Naive thymus-derived CD4-positive, alpha-beta T cell (primary cell): ENCODE measurements at places on chromosomes 13 and 19.

DNA sequence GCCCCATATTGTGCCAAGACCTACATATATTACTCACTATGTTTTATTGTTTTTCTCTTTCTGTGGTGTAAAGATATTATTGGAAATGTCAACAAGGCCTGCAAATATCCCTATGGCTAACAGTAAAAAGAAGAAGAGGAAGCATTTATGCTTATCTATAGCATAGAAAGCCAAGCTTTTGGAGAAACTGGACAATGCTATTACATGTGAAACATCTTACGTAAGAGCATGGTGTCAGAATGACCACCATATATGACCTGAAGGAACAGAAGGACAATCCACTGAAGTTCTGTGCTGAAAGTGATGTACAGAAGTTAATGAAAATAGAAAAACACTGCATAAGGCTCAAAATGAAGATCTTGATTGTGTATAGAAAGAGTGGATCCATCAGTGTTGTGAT is 145.2 kb downstream of the KCTD12 start:
- DNase-seq, result no peak

DNA sequence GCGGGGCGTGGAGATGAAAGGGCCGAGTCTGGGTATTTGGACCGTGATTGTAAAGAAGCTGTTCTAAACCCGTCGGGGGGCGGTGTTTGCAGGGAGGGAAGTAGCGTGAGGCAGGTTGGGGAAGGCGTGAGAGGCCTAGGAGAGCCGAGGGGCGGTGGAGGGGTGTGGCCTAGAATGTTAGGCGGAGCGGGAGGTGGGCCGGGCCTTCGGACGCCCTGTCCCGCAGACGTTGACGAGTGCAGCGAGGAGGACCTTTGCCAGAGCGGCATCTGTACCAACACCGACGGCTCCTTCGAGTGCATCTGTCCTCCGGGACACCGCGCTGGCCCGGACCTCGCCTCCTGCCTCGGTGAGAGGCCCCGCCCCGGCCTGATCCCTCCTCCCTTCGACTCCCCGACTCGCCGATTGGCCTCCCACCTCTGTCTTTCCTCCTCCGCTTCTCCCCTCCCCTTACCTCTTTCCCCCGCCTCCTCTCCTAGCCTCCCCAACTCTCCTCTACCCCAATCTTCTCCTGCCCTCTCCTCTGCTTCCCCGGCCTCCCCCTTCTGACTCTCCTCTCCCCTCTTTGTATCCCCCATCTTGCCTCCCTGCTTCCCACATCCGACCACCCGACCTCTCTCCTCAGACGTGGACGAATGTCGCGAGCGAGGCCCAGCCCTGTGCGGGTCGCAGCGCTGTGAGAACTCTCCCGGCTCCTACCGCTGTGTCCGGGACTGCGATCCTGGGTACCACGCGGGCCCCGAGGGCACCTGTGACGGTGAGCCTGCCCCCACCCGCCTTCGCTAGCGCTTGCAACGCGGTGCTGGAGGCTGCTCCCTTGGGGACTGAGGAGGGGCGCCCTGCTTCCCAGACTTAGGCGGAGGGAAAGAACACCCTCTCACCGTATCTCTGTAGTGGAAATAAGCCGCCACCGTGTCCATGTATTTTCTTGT is 12.8 kb downstream of the LTBP4 start:
- DNase-seq, result peak; percentile 85

DNA sequence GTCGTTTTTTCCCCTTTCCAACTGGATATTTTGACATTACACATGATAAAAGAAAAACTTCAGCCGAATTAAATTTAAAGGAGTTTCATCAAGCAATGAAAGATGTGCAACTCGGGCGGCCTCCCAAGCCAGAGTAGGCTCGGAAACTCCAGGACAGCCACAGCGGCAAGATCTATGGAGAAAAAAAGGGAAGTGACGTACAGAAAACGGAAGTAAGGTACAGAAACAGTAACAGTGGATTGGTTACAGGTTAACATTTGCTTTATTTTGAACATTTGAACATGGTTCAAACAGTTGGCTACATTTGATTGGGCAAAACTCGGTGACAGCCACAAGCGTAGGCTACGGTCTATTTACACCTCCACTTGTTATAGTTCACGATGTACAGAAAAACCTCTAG is 30.5 kb upstream of the FAM124A start:
- no peak for DNase-seq

GRCh38 chr19:3653865-3654513 is 27.4 kb upstream of the CACTIN start:
- no peak for DNase-seq

DNA sequence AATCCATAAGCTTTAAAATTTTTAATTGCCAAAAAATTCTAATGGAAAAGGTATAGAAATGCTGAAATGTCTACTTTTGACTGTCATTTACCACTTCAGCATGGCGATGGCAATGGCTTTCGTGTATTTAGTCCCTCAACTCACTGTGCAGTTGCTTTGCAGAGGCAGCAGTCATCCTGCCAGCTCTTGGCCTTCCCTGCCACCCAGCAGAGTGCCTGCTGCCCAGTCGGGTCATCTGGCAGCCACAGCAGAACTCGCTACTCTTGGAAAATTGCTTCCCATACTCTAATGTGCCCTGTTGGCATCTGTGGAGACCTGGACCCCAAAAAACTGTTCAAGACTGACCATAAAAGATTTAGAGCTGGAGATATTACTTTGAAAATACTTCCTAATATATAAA is 383.2 kb downstream of the UQCRFS1 start:
- DNase-seq, result no peak

DNA sequence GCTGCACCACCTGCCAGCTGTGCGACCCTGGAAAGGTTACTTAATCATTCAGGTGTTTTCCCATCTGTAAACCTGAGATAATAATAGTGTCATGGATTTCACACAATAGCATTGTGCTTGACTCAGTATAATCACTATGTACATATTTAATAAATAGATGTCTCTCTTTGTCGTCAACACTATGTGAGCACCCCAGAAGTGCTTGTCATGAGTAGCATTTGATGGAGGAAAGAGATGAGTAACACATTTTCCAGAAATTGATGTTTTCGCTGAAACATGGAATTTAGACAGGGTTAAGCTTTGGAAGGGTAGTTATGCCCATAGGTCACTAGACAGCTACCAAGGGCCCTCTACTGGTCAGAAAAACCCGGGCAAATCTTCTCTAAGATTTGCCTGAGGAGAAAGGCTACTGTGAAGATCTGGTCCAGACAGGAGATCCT is 9.5 kb upstream of the MBNL2 start:
- DNase-seq, result no peak

DNA sequence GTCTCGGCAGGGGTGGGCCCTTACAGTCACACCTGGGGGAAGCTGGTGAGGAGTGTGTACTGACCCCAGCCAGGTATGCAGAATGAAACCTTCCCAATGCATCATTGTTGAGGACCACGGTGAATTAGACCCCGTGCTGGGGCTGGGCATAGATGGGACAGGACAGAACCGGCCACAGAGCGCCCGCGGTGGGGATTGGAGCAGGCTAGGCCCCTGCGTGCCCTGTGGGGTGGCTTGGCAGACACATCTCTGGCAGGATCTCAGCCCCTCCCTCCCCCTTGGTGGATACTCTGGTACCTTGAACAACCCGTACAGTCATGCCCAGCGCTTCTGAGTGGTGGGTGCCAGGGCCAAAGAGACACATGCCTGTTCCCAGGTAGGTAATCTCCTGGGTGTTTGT is 200.6 kb downstream of the TEX29 start:
- DNase-seq, result no peak

- DNase-seq, result no peak
Observed at GRCh38 chr19:40960062-40960685, 30.9 kb upstream of the CYP2B6 start.

- no peak for DNase-seq
Observed at GRCh38 chr19:1567848-1568227, 287 bp downstream of the MEX3D start.

GRCh38 chr13:20942938-20943559 is 40.5 kb upstream of the XPO4 start:
- DNase-seq, result no peak

- no peak for DNase-seq
Observed at GRCh38 chr13:27432611-27433210, 8.3 kb downstream of the GTF3A start.

- no peak for DNase-seq
Observed at GRCh38 chr13:94309576-94309975, 169.9 kb downstream of the DCT start.

GRCh38 chr13:29855009-29855408 is 4.6 kb upstream of the UBL3 start:
- DNase-seq, result no peak

DNA sequence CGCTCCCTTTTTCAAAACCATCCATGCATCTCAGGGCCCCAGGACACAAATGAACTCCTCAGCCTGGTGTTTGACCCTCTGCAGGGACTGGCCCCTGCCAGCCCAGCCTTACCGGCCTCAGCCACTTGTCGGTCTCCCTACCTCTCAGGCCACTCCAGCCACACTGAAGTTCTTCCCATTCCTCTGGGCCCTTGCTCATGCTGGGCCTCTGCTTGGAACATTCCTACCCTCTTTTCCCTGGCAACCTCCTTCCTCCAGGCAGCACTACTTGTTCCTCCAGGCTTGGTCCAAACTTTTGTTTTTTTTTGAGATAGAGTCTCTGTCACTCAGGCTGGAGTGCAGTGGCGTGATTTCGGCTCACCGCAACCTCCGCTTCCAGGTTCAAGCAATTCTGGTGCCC is 7.6 kb upstream of the EGLN2 start:
- DNase-seq, result no peak

DNA sequence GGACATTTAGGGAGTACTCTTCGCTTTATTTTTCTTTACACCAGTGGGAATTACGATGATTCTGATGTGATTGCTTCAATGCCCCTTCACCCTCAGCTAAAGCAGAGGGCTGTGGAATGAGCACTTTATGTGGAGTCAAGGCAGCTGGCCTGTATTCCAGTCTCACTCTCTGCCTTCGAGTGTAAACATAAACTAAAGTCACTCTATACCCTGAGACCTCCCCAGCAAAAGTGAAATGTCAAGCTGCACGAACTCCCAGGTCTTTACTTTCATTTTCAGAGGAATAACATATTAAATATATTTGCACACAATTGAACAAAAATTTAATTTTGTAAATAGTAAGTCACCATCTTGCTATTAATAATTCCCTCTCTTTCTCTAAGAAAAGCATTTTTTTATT is 557.1 kb downstream of the DACH1 start:
- no peak for DNase-seq

GRCh38 chr19:14731200-14731599 is 41.4 kb downstream of the ZNF333 start:
- DNase-seq, result no peak

GRCh38 chr13:49840266-49840665 is 47.8 kb upstream of the KPNA3 start:
- no peak for DNase-seq

DNA sequence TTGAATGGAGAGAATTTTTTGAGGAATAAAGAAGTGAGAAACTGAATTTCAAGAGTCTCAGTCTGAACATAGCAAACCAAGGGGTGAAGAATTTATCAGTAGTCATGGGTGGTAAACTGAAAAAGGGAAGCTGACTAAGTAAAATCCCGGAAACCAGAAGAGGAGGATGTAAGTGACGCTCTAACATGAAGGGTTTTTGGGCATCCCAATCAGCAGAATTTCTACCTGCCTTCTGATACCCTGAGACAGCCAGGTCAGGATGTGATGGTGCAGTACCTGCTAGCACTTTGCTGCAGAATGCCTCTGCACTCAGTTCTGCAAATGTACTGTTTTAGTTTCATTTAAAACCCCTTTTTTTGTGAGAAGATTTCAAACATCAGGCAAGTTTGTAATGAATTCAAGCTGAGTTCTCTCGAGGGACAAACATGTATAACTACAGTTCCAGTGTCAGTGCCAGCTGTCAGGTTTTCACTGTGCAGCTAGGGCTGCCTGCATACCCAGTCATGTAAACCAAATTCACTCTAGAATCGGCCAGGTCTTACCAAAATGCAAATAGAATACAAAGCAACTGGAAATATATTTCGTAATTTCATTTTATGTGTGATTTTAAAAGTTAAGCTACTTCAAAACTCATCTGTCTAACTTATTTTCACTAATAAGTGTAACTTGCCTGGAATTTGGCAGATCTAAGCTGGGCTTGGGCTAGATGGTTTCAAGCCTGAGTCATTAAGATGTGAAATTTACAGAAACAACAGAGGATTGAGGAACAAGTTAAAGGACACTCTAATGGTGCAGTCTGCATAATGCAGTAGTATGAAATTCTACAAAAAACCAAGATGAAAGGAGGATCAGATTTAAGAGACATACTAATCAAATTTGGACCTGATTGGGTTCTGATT is 13.8 kb downstream of the METTL21C start:
- no peak for DNase-seq

- DNase-seq, result no peak
Observed at GRCh38 chr13:26541678-26542568, 15.6 kb upstream of the WASF3 start.

- DNase-seq, result peak; percentile 63
Observed at GRCh38 chr13:99658261-99658991, 157.2 kb downstream of the TM9SF2 start.

DNA sequence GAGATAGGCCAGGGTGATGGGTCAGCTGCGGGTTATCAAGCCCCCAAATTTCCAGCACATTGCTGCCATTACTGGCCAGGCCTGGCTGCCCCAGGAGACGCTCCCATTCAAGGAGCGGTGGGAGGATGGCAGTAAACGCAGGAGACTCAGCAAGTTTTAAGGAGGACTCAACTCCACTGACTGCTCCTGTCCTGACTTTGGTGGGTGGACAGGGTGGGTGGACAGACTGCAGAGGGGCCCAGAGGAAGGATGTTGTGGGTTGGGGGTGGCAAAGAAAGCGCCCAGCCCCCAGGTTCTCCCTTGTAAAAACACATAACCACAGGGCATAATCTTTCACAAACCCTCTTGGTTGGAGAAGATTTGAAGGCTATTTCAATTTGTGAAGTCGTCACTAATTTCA is 4.4 kb downstream of the GJB6 start:
- DNase-seq, result no peak

- DNase-seq, result no peak
Observed at GRCh38 chr19:11204943-11205349, 7.6 kb upstream of the KANK2 start.

GRCh38 chr13:42049454-42049813 is 986 bp downstream of the DGKH start:
- DNase-seq, result no peak

- no peak for DNase-seq
Observed at GRCh38 chr19:39645800-39646411, 9.8 kb upstream of the LGALS16 start.

DNA sequence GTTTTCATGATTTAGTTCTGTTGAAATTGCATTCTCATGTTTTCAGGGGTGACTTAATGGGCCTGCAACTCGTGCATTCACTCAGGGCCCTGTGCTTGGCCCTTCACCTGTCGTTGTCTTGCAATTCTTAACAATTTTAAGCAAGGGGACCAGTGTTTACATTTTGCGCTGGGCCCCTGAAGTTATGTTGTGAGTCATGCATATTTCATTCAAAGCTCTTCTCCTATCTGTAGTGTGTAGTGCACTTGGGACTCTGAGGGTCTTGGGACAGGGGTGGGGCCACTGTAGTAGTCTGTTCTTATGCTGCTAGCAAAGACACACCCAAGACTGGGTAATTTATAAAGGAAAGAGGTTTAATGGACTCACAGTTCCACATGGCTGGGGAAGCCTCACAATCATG is 211.2 kb upstream of the RXFP2 start:
- no peak for DNase-seq
